NCI-H1436 treated with DMSO at 0.1 percent for 48 hours (cell line): ENCODE measurements at places on chromosomes 1 and 21.

DNA sequence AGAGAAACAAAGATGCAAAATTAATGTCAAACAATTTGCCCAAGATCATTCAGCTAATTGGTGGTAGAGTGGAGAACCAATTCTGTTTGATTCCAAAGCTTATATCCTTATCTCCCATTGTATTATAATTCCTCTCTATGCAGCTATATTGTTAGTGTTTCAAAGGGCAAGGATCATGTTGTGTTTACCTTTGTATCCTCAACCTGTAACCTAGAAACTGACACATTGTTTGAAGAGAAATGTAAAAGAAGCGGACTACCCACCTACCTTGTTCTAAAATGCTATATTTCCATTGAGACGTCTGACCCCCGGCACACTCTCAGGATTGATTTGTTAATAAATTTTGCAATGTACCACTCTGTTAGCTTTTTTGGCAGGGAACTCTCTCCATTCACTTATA is 9.3 kb downstream of the RAVER2 start:
- no peak for DNase-seq

DNA sequence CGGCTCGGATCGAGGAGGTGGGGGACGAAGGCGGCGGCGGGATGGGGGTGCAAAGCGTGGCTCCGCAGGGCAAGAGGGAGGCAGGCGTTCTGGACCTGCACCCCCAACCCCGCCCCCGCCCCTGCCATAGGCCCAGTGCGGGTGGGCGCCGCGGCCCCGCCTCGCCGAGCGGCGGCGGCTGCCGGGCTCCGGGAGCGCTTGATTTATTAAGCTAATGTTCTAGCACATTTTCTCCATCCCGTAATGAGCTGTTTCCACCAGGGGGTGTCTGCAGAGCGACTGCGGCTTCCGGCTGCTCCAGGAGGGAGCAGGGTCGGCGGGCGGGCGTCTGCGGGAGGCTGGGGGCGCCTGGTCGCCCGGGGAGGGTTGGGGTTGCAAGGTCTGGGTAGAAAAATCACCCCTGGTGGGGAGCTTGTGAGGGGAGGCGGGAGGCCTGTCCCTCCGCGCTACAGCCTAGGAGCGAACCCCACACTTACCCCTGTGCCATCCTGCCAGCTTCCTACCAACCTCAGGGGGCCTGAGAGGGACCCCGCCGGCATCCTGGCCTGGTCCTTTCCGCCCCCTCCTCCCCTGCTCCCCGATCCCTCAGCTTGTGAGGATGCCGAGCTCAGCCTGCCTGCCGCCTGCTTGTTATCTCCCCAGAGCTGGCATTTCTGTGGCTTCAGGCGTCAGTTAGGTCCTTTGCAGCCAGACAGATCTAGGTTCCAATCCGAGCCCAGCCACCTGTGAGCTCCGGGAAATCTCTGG is 48.5 kb upstream of the ACOT11 start:
- DNase-seq: no peak

DNA sequence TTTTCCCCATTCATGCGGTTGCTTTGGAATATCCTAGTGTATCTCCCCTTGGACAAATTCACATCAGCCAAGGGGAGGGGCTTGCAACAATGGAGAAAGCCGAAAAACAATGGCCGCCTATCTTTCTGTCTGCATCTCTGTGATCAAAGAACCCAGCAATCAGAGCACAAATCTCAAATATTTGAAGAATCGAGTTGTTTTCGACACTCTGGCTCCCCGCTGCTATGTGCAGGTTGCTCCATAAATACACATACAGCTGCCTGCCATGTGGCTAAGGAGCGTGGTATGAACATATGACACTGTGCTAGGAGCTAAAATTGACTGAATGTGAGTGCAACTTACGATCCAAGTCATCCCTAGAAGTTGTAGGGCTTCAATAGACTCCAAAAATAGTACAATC is 8.5 kb downstream of the CFHR4 start:
- DNase-seq: no peak

- DNase-seq: no peak
Measured at GRCh38 chr1:113993072-113993471, 13.8 kb downstream of the OLFML3 start.

DNA sequence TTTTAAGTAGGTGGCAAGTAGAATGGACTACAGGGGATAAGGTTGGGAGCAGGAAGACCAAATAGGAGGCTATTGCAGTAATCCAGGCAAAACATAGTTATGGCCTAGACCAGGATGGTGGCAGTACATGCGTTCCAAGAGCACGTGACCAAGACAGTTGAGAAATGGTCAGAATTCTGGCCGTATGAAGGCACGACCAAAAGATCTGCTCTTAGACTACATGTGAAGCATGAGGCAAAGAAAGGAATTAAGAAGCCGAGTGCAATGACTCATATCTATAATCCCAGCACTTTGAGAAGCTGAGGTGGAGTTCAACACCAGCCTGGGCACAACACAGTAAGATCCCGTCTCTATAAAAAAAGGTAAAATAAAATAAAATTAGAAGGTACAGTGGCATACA is 71.3 kb downstream of the LUZP1 start:
- no peak for DNase-seq

DNA sequence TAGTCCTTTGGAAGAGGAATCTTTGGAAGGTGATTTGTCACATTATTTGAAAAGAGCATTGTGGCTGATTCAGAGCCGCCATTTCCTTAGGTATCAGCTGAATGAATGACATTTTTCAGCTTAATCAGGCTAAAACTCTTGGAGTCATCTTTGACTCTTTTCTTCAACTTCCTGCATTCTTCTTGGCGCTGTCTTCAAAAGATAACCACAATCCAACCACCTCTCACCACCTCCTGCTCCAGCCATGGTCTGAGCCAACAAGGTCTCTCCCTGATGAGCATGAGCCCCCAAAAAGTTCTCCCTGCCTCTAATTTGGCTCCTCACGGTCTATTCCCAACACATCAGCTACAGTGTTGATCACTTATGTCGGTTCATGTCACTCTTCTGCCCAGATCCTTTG is 297.6 kb upstream of the RUNX1 start:
- no peak for DNase-seq
